ENCODE measurements at places on chromosomes 1 and 21.

- DNase-seq = no peak
Measured at GRCh38 chr1:175801979-175802378, 58.6 kb upstream of the TNR start.

GRCh38 chr1:223707256-223708000 lies 4.9 kb upstream of the CAPN2 start:
- DNase-seq = peak; percentile 84

DNA sequence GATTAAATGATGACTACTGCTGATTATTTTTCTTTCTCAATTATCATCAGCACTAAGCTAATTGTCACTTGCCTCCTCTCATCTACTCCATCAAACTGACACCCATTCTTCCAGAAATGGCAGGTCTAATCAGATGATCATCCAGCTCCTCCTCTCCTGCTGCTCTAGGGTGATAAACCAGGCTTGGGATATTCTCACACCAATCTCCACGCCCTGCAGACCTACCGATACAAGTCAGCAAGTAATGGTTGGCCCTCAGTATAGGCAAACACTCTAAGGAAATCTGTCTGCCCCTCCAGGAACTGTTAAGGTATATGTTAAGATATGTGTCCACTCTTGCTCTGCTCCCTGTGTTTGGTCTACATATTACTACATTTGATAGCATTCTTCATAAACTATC lies 36.3 kb upstream of the C1orf21 start:
- no peak for DNase-seq

DNA sequence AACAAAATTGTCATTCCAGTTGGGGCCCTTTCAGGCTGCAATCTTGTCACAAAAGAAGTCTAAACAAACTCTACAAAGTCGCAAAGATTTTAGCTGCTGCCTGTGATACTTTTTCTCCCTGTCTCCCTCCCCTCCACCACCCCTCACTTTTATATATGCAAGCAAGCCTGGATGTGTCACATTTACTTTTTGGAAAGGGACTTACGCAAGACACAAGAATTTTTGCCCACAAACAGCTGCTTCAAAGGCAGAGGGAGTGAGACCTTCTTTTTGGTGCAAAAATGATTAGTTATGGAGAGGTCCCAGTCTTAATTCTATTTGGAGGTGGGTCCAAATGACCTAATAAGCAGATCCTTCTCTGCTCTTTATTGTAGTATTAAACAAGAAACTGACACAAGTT lies 22.9 kb upstream of the RALGPS2 start:
- no peak for DNase-seq

- DNase-seq = no peak
Measured at GRCh38 chr21:44866780-44867179, 6.7 kb downstream of the PTTG1IP start.

- no peak for DNase-seq
Measured at GRCh38 chr1:234503193-234504050, 24.4 kb upstream of the TARBP1 start.

DNA sequence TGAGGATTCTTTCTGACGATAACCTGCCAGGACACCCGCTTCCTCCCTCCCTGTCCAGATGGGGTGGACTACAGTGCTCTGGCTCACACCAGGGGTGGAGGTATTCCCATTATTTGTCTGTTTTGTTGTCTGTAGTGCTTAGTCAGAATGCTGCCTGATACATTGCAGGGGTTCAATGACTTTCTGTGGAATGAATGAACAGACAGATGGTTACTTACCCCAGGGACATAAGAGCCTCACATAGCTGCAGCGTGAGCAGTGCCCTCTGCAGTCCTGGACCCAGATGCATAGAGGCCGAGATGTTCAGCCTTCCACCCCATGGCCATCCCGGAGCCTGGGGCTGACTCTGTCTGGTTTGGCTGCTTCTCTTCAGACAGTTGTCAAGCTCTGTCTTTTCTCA lies 13.0 kb upstream of the F3 start:
- DNase-seq = no peak

DNA sequence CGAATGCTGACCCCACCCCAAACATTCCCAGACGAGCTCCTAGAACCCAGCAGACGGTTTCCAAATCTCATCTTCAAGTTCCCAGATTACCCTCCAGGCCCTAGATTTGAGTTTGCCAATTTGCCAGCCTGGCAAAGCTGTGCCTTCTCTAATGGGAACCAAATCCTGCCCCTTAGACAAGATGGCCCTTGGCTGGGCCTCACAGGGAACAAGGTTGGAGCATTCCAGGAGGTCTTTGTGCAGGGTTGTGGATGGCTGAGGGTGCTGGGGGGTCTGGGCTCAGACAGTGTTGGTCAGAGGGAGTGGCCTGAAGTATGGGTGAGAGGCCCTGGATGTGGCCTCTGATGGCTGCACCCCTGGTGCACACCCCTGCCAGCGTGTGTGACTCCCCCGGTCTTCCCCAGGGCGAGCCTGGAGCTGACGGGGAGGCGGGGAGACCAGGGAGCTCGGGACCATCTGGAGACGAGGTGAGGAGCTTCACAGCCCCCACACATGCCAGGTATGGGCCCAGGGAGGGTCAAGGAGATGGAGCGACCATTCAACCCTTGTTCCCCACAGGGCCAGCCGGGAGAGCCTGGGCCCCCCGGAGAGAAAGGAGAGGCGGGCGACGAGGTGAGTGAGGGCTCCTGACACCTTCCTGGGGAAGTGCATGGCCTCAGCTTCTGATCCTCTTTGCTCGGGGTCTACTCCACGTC lies 10.2 kb downstream of the COL6A1 start:
- peak; percentile 71 for DNase-seq

GRCh38 chr1:168497376-168497950 lies 46.3 kb downstream of the XCL2 start:
- DNase-seq = no peak

- no peak for DNase-seq
Measured at GRCh38 chr1:43134640-43135039, 37.5 kb downstream of the EBNA1BP2 start.

- DNase-seq = no peak
Measured at GRCh38 chr21:41478319-41479177, 29.4 kb downstream of the TMPRSS2 start.

- no peak for DNase-seq
Measured at GRCh38 chr1:118618618-118619340, 369.4 kb downstream of the TBX15 start.

GRCh38 chr1:65147424-65148177 lies 402 bp upstream of the AK4 start:
- peak; percentile 63 for DNase-seq

DNA sequence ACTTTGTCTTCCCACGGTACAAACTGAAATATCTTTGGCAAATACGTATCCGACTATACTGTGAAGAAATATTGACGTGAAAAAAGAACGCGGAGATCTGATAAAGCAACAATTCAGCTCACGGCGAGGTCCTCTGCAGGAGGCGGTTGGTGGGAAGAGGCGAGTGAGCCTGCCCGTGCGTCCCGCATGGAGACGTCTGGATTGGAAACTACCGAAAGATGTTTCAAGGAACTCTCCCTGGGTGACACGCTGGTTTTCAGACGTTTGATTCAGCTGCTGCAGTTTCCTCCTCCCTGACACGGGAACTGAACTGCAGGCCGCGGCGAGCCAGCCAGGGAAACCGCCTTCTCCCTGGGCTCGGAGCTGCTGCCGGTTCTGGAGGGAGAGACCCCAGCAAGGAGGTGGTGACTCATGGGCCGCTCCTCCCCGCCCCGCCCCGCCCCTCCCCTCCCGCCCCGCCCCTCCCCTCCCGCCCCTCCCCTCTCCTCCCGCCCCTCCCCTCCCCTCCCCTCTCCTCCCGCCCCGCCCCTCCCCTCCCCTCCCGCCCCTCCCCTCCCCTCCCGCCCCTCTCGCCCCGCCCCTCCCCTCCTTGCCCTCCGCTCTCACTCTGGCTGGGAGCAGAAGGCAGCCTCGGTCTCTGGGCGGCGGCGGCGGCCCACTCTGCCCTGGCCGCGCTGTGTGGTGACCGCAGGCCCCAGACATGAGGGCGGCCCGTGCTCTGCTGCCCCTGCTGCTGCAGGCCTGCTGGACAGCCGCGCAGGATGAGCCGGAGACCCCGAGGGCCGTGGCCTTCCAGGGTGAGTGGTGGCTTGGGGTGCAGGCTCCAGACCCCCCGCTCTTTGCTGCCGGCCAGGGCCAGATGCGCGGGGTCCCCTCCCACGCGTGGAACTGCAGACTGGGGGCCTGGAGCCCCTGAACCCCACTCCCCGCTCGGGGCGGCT lies at the start of gene COL6A1:
Gene COL6A1, plus strand, starts transcription at position 620 of the 941 bp plus-strand sequence. Its CDS starts 81 bp downstream, at position 701.
- peak; percentile 95 for DNase-seq

GRCh38 chr21:26798856-26799751 lies 46.1 kb downstream of the ADAMTS1 start:
- DNase-seq = no peak

- no peak for DNase-seq
Measured at GRCh38 chr1:73821520-73821919, 376.5 kb downstream of the LRRIQ3 start.

DNA sequence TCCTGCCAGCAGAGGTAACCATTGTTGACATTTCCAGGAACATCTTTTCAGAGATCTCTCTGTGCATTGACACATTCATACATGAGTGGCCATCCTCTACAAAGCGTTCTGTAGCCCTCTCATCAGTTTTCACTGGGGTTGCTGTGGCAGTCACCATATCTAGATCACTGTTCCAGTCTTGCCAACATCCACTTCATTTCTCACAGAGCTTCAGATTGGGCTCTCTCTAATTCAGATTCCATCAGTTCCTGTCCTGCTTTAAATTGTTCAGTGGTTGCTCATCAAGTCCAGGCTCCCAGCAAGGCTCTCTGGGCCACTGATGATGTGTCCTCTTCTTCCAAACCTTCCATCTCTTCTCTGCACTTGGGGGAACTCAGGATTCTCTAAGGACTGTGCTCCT lies 173.7 kb downstream of the KCNJ6 start:
- no peak for DNase-seq

GRCh38 chr1:41135196-41135947 lies 106.7 kb downstream of the SCMH1 start:
- no peak for DNase-seq

DNA sequence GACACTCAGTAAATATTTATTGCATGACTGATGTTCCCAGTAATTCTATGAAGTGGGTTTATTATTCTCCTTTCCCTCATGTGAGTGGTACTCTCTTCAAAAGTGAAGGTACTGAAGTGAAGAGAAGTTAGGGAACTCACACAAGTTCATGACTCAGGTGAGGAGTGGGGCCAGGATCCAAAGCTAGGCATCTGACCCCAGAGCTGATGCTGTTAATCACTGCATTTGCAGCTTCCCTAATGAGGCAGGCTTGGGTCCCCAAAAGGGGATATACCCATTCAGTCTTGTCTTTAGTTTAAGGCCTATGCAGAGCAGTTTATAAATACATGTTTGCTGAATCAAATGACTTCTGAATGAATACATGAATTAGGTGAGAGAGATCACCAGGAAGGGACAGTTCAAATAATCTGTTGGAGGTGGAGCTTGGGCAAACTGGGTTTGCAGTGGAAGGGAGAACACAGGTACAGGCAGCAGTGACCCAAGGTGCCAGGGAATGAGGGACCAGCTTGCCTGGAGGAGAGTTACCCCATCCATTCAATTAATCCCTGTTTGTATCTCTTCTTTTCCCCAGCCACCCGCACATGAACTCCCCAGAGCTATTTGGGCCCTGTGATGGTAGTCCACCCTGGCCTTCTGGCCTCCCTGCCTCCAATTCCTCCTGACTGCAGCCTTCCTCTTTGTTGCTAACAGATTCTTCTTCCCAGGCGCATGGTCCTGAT lies 2.0 kb downstream of the CD58 start:
- no peak for DNase-seq

GRCh38 chr1:215004121-215004827 lies 78.3 kb upstream of the KCNK2 start:
- DNase-seq = no peak

- no peak for DNase-seq
Measured at GRCh38 chr1:33080373-33080772, 580 bp upstream of the AZIN2 start.

DNA sequence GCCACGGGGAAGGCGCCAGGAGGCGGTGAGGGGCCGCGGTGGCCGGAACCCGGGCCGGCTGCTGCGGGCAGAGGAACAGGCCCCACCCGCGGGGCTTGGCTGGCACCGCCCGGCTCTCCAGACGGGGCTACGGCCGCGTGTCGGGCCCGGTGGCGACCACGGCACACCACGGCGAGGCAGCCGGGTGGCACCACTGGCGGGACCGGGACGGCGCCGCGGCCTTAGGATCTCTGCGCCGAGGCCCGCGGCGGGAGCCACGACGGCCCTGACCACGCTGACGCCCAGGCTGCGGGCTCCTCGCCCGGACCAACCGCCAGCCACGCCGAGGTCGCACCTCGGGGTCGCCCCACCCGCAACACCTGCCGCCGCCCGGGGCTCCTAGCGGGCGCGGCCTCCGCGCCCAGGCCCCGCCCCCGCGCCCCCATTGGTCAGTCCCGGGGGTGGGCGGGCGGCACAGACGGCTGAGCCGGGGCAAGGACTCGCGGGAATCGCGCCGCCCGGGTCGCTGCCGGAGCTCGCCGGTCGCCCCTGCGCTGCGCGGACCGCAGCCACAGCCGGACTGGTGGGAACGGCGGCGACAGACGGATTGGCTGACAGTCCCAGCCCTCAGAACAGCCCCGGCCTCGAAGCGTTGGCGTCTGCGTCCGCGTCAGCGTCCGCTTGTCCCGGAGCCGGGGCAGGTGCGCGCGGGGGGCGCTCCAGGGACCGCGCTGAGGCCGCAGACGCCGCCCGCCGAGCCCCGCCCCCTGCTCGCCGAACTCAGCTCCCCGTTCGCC lies at the start of gene BMP8A:
Gene BMP8A, plus strand, starts transcription at position 491 of the 776 bp plus-strand sequence. CDS start 356 bp downstream, outside the sequence.
- DNase-seq = peak; percentile 70

DNA sequence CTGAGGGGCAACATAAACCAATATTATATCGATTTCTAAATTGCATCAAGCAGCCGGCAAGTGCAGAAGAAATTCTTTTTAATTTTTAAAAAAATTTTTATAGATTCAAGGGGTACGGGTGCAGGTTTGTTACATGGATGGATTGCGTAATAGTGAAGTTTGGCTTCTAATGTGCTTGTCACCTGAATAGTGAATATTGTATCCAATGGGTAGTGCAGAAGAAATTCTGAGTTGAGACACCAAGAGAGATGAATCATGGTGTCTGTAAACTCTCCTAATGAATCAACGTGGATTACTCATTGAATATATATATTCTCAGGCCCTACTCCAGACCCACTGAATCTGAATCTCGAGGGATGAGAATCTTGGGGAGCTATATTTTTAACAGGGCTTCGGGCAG lies 253.7 kb upstream of the FOXD3 start:
- DNase-seq = no peak

- no peak for DNase-seq
Measured at GRCh38 chr21:34526241-34526617, 14.2 kb upstream of the KCNE1 start.

DNA sequence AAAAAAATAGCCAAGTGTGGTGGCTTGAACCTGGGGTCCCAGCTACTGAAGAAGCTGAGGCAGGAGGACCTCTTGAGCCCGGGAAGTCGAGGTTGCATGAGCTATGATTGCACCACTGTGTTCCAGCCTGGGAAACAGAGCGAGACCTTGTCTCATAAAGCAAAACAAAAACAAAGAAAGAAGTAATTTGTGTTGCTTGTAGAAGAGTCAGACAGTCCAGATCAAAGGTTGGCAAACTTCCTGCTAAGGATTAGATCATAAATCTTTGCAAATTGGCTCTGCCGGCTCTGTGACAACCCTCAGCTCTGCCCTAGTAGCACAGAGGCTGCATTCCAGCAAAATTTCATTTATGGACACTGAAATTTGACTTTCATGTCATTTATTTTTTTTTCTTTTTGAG lies 19.0 kb upstream of the MFN2 start:
- peak; percentile 41 for DNase-seq
